ENCODE measurements at places on chromosomes 11 and 22.

DNA sequence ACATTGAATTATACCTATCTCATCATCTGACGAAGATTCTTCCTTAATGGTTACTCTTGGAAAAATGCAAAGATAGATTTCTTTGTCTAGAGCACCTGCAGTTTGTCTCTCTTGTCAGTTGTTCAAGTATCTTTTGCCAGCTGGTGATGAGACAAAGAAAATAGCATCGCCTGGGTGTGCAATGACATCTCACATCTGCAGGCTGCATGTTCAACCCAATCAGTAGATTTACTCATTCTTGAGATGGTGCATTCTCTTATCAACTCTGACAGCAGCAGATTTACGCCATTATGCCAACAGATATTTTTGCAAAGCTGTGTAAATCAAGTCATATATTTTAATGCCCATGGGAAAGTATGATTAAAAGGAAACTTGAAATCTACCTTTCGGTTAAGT, 164.6 kb upstream of the PDGFD start:
- DNase-seq = no peak

- no peak for DNase-seq
Observed at GRCh38 chr22:22894740-22895731, 7.4 kb downstream of the IGLL5 start.

- no peak for DNase-seq
Observed at GRCh38 chr11:7186190-7186589, 65.5 kb upstream of the SYT9 start.

DNA sequence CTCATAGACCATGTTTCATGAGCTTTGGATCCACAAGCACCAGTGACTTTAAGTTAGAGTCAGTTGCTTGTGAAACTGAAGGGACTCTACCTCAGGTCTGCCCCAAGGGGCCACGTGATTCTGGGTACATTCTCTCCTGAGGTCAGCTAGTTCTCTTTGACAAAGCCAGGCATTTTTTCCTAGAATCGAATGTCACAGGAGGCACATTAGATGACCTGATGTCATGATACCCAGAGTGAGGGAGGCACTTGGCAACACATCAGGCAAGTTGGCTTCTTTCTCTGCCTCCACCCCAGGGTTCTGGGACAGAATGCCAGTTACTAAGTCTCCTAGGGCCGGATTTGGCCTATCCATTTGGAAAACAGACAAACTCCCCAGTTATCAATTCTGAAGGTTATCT, 93.0 kb downstream of the APIP start:
- DNase-seq = no peak

- DNase-seq = no peak
Observed at GRCh38 chr11:118052581-118053206, 24.2 kb upstream of the TMPRSS4 start.

DNA sequence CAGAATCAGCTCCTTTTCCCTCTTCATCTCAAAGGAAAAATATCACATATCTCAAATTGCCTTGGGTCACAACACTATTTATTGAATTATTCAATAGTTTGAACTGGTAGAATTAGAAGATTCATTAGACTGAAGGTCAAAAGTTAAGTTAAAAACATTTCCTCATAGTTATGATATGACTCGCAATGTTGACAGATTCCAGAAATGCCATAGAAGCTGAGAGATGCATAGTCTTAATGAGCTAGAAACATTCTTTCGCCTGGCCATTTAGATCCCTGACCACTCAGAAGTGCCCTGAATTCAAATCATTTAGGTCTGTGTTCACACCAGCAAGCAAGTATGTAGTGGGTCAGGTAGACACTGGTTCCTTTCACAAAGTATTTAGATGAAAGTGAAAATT, 44.4 kb downstream of the FAT3 start:
- DNase-seq = peak; percentile 15

DNA sequence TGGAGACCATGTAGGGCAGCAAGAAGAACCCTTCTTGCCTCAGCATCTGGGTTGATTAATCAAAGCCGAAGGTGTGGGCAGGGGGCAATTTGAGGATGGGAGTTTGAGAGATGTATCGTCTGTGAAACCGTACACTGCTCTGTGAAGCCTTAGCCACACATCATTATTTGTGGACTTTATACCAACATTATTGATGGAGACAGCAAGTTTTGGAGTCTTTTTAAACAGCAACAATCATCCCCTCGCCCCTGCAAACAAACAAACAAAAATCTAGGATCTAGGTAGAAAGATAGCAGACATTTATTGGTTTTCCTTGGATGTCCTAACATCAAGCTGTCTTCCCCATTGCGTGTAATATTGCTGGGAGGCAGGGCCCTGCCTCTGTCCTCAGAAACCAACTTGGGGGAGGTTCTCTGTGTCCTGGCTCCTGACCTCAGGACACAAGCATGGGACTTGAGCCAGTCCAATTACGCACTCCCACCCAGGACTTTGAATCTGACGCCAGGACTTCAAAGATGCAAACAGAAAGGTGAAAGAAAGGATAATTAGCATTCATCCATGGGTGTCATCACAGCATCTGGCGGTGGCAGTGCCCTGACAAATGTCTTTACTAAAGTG, 61.6 kb upstream of the PLET1 start:
- DNase-seq = no peak

GRCh38 chr11:134670247-134670782, 258.3 kb upstream of the B3GAT1 start:
- DNase-seq = no peak

GRCh38 chr11:122814401-122814800, 23.9 kb upstream of the CRTAM start:
- DNase-seq = no peak

- DNase-seq = no peak
Observed at GRCh38 chr22:41481131-41481830, 12.4 kb downstream of the ACO2 start.

DNA sequence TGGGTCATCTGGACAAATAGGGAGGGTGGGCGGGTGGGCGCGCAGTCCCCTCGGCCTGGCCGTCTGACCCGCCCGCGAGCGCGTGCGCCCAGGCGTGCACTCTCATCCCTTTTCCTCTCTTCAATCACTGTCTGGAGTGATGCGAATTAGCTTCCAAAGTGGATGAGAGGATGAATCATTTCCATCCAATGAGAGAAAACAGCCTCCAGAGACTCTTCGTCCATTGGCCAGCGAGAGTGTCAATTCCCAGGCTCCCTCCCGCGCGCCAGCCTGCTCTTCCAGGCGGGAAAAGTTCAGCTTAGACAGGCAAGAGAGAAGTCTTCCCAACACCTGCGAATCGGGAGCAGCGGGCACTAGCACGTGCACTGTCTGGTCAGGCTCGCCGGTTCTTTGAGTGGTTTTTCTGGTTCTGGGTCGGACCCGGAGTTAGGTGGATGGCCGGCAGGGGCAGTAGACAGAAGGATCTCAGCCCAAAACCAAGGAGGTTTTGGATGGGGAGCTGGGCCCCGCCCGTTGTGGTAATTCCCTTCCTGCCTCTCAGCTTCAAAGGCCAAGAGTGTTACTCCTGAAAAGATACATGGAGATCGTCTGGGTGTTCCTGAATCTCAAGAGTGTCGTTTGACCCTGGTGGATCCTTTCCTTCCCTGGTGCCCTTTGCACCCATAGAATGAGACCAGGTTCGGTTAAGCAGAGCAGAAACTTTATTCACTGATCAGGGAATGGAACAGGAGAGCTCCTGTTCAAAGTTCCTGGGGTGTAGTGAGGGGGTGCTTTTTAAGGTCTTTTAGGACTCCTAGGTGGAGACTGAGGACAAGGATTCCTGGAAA, 33.4 kb upstream of the GLYATL1 start:
- DNase-seq = peak; percentile 69

GRCh38 chr22:46969491-46969890, 207.0 kb downstream of the TBC1D22A start:
- no peak for DNase-seq

DNA sequence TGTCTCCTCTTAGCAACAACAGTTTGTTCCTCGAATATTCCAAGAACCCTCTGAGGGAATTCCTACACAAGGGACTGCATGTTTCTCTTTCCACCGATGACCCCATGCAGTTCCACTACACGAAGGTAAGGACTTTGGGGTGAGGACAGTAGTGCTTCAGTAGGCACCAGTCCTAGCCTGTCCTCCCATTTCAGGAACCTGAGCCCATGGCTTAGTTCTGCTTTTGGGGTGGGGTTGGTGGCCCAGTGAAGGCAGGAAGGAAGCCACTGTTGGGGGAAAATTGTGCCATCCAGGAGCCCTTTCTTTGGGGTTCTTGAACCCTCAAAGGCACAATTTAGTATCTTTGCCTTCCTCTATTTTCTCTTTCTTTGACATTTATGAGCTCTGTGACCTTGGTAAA, 38.2 kb downstream of the RNF141 start:
- no peak for DNase-seq
